ENCODE measurements at places on chromosomes 11 and 22.

DNA sequence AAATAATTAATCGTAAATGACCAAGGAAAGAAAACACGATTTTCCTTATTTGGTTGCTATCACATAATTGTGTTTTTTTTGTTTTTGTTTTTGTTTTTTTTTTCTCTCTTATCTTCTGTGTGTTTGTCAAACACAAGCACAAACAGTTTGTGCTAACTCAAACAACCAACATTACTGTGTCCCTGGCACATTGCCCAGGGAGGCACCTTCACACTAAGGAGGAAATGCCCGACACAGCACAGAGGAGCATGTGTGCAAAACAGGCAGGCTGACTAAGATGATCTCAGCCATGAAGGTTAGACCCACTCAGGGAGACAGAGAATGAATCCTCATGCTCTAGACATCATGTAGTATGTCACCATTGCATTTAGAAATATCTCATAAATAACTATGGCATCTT is 130.1 kb downstream of the SOX6 start:
- DNase-seq, result no peak

- DNase-seq, result no peak
Measured at GRCh38 chr11:60349990-60350389, 22.9 kb downstream of the MS4A6E start.

GRCh38 chr11:108037211-108037610 is 28.5 kb downstream of the CUL5 start:
- no peak for DNase-seq

GRCh38 chr11:89433278-89433677 is 57.9 kb downstream of the NOX4 start:
- no peak for DNase-seq

DNA sequence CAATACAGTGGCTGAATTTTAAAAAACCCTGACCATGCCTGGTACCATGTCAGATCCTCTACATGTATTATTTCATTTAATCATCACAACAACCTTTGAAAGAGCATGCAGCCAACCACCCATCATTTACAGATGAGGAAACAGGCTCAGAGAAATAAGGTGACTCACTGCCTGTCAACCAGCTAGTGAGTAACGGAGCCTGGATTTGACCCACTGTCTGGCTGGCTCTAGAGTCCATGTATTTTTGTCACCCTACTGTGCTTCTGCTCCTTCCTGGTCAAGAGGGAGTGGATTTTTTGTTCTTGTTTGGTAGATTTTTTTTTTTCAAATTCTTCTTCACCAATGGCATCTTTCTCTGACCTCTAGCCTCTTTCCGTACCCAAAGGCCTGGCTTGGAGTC is 77.4 kb downstream of the CWC15 start:
- no peak for DNase-seq

- no peak for DNase-seq
Measured at GRCh38 chr22:41481131-41481830, 12.4 kb downstream of the ACO2 start.

- DNase-seq, result peak; percentile 67
Measured at GRCh38 chr11:102320679-102321078, 3.4 kb downstream of the BIRC3 start.

GRCh38 chr11:88275636-88276035 is 61.9 kb downstream of the CTSC start:
- DNase-seq, result no peak

- no peak for DNase-seq
Measured at GRCh38 chr11:95501761-95502266, 270.8 kb upstream of the SESN3 start.

GRCh38 chr11:133902506-133902905 is 54.3 kb downstream of the IGSF9B start:
- DNase-seq, result no peak

GRCh38 chr11:1193326-1194230 is 29.3 kb upstream of the MUC5B start:
- no peak for DNase-seq

GRCh38 chr22:24183321-24184031 is 2.2 kb downstream of the SUSD2 start:
- DNase-seq, result no peak
